ENCODE measurements at places on chromosomes 6 and 20.

DNA sequence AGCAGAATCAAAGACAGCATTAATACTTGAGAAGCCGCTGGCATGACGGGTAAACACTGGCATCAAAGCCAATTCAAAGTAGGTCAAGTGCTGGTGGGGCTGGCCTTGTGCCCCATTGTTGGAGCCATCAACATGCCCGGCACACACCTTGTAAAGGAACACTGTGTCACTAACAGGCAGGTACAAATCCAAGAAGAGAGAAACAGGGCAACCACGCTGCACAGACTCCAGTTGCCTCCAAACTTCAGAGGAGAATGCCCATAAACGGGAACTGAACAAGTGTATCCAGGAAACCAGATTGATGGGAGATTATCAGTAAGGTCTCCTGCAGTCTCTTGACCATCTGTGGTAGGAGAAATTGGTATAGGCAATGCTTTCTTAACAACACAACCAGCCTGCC lies 127.0 kb upstream of the STXBP5 start:
- no peak for DNase-seq

GRCh38 chr20:38726804-38727606 lies 2.7 kb downstream of the SLC32A1 start:
- peak; percentile 27 for DNase-seq

GRCh38 chr6:99520855-99521632 lies 5.8 kb upstream of the USP45 start:
- peak; percentile 71 for DNase-seq

GRCh38 chr6:90186026-90186425 lies 110.6 kb downstream of the BACH2 start:
- DNase-seq, result no peak

- DNase-seq, result no peak
Measured at GRCh38 chr6:3076320-3076719, 8.0 kb downstream of the RIPK1 start.

- no peak for DNase-seq
Measured at GRCh38 chr6:27139756-27140579, 107.5 kb upstream of the PRSS16 start.

DNA sequence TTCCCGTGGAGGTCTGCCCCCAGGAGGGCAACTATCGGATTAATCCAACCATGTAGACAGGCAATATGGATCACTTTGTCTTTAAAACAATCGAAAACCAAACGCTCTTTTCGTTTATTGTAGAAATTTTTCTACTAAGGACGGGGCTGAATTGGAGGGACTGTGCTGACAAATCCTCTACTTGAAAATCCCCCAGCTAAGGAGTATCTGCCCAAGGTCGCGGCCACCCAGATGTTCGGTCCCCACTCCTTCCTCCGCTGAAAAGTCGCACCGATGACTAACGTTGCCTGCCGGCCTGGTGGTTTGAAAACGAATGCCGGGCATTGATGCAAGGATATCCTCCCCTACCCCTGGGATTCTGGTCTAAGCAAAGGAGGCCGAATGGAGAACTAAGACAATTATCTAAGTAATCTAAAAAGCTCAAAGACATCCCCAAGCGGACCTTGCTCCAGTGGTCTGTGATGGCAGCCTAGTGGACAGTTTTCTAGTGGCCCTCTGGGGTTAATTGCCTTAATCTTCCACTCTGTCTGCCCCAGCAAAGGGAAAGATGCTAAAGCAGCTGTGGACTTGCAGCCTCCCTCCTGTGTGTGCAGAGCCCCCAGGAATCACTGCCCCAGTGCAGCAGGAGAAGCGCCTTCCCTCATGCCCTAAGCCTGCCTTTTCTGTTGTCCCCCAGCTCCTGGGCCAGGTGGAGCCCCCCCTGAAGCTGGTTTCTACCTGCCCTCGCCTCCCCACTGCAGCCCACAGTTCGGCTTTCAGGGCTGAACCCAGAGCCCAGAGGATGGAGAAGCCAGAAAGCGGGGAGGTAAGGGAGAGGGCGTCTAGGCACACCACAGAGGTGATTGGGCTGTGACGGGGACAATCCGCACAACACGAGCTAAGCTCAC lies 3.6 kb upstream of the FOXC1 start:
- no peak for DNase-seq

DNA sequence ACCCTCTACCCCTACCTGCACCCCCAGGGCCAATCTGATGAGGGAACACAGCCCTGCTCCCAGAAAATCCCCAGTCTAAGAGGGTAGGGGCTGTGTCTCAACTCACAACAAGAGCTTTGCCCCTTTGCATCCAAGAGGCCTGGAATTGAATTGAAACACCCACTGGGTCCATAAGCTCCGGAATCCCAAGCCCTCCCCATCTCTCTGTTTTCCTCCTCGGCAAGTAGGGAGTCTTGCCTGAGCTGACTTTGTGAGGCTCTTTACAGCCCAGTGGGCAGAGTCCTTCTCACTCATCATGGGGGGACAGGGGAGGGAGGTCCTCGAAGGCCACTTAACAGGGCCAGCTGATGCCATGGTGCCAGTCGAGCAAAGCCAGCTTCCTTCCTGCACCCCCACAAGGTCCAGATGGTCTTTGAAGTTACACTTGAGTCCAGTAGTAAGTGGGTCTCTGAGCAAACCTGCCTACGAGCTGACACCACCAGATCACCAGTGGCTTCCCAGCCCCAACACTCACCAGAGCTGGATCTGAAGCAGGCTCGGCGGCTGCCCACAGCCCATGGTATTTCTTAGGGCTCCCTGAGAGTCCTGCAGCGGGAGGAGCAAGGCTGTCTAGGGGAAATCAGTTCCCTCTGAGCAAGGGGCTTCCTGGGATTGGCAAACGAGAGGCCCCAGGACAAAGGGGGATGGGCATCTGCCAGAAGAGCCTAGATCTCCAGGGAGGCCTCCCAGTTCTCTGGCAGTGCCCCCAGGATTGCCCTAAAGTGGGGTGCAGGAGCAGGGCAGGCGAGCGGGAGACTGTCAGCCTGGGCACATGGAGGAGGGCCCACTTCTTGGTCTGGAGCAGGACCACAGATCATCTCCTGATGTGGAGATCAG lies 144.5 kb downstream of the VEGFA start:
- DNase-seq, result no peak

- no peak for DNase-seq
Measured at GRCh38 chr20:37902504-37903313, at the start of gene VSTM2L. TSS of gene VSTM2L (plus strand) at chr20:37903127. CDS start at chr20:37903351, 224 bp downstream.

DNA sequence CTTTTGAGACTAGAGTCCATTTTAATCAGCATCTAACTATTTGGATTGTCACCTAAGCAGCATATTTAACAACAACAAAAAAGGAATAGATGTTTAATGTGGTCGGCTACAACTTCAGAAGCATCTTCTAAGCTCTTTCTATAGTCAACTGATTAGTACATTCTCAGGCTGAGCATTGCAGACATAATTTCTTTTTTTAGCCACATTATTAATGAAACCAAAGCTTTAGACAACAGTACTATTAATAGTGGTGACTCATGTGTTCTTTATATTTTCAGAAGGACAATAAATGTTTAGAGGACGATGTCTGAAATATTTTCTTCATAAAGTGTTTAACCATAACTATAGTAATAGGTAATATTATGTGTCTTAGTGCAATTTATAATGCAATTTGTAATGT lies 52.4 kb downstream of the TPD52L1 start:
- DNase-seq, result no peak

GRCh38 chr6:53113742-53114141 lies 34.9 kb downstream of the GCM1 start:
- DNase-seq, result no peak

DNA sequence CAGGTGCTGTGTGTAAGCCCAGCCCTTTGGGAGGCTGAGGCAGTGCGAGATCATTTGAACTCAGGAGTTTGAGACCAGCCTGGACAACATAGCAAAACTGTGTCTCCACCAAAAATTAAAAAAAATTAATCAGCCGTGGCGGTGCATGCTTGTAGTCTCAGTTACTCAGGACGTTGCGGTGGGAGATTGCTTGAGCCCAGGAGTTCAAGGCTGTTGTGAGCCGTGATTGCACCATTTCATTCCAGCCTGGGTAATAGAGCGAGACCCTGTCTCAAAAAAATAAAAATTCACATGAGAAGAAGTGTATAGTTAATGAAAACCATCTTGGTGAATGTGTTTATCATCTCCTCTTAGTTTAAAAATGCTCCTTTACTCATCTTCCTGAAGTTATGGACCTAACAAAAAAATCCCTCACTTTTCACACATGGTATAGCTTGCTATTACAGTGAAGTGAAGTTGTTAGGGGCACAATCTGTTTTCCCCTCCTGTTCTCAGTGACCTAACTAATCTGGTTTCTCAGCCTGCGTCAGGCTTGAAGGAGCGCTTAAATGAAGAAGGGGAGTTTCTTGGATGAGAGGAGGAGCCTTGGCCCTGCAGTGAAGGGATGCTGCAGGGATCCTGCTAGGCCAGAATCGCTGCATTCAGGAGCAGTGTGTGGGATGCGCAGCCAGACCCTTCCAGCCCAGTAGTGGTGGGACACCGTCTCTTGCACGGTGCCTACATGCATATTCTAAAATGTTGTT lies 45.3 kb downstream of the JARID2 start:
- DNase-seq, result no peak

- no peak for DNase-seq
Measured at GRCh38 chr20:42598581-42598980, 591.1 kb downstream of the PTPRT start.

GRCh38 chr6:36459501-36459900 lies 16.7 kb downstream of the KCTD20 start:
- no peak for DNase-seq

DNA sequence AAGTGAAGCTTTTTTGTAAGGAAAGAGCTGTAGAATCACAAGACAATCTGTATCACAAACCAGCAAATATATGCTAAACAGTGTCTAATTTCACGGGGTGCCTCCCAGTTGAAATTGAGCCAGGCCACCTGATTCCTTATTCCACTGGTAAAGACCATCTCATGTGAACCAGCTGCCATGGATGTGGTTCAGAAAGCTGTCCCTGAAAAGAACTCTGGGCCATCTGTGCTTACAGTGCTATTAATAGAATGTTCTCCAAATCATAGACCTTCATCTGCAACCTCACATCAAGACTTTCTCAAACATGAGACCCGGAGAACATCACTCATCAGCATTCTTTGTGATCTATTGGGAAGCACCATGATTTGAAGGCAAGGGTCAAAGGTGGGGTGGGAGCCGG lies 89.7 kb downstream of the FBXO5 start:
- no peak for DNase-seq

- DNase-seq, result no peak
Measured at GRCh38 chr6:45818655-45819054, 197.0 kb downstream of the CLIC5 start.

Data from CD4-positive, alpha-beta T cell treated with Interleukin-2 at 100 ng/mL for 4 hours (primary cell).